ENCODE measurements at places on chromosomes 1 and 21.

- no peak for DNase-seq
These were observed 17.6 kb downstream of the GABPA start for GRCh38 chr21:25752416-25752815.

DNA sequence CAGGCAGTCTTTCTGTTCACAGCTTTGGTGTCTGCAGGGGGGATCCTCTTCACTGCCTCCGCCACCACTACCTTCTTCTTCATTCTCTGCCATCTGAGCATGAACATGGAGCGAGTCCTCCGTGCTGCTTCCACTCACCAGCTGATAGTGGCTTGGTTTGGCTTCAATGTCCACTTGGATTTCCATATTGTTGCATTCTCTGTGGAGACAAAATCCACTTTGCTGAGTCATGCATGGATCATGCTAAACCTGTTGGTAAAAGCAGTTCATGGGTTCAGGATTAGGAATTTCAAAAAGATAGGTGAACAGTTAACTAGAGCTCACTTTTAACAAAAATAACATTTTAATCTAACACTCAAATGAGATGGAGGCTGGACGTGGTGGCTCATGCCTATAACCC, 27.5 kb downstream of the RNF19B start:
- no peak for DNase-seq

DNA sequence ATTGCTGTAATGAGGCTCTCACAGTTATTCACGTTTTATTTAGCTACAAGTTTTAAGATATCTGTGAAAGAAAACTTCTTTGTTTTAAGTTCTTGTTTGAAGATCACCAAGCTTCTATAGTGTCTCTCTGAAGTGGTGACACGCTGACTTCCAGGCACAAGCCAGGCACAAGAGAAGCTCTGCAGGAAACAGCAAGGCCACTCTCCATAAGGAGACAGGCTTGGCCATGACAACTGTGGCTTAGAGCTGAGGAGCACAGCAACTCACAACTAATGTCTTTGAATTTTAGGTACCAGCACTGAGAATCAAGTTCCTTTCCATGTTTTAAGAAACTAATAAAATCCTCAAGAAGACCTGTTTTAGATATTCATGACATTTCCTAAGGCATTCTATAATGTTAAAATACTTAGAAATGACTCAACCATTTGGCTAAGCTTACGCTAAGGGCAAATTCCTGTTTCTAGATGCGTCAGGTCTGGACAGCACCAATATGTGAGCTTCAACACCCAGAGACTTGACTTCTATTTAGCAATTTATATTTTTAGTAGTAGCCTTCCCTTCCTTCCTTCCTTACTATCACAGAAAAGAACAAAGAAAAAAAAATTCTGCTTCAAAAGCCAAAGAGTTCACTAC, 40.2 kb downstream of the APP start:
- DNase-seq: no peak

DNA sequence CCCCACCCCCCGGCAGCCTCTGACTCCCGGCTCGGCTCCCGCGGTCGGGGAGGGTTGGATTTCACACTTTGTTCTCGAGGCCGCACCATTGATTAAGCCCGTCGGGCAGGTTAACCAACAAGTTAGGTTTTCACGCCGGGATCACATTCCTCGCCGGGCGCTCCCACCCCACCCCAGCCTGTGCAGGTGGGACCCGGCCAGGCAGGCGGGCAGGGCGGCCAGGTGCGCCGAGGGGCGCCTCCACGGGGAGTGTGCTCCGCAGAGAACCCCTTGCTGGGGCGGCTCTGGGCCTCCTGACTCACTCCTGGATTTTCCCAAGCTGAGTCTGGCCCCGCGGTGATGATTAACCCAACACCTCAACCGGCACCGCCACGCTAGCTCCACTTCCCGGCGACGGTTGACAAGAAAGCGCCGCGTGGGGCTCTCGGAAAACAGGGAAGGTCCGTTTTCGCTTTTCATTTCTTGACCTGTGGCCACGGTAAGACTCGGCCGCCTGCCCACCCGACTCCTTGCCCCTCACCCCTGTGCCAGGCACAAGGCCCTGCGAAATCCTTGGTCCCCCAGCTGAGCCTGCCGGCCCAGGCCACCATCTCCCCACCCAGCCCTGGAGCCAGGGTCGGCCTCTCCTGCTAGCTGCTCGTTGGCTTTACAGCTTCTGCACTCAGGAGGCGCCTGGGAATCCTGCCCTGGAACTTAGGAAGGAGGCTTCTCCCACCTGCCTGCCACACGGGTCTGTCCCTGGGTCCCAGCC, 8.8 kb upstream of the TTLL10 start:
- no peak for DNase-seq

DNA sequence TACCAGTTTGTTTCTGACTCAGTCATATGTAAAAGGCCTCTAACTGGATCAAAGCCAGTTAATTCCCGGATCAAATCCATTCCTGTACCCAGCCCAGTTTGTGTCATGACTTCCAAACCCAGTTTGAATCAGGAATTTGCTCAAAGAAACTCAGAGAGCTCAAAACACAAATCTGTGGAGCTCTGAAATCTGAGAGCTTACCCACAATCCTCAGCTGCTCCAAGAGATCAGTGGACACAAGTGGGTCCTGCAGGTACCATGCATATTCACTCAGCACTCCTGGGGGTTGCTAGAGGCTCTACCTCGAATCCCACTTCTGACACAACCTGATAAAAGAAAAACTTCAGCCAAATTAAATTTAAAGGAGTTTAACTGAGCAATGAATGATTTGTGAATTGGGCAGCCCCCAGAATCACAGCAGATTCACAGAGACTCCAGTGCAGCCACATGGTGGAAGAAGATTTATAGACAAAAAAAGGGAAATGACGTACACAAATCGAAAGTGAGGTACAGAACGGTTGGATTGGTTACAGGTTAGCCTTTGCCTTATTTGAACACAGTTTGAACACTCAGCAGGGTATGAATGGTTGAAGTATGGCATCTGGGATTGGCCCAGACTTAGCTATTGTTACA, 11.9 kb upstream of the MRPL55 start:
- no peak for DNase-seq

DNA sequence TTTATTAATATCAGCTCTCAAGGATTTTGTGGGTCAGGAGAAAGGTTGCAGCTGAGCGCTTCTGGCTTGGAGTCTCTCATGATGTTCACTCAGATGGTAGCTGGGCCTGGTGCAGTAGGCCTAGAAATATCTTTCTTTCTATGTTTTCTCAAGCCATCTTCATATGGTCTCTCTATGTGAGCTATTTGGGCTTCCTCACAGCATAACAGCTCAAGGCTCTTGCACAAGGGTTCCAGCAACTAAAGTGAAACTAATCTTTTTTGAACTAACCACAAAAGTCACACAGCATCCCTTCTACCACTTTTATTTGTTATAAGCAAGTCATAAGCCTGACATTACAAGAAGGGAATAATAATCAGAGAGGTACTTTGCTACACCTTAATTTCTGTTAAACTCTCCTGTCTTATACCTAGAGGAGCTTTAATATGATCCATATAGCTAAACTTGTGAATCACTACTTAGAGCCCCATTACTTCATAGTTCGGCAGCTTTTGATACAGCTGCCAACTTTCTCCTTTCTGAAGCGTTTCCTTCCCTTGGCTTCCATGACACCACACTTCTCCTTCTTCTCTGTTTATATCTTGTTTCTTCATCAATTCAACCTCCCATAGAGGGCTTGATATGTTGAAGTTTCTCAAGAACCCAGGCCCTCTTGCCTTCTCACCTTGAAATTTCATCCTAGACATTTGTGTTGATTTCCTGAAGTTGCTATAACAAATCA, 720.2 kb downstream of the LTN1 start:
- no peak for DNase-seq

GRCh38 chr1:157252473-157252872, 114.3 kb upstream of the ETV3 start:
- DNase-seq: no peak

DNA sequence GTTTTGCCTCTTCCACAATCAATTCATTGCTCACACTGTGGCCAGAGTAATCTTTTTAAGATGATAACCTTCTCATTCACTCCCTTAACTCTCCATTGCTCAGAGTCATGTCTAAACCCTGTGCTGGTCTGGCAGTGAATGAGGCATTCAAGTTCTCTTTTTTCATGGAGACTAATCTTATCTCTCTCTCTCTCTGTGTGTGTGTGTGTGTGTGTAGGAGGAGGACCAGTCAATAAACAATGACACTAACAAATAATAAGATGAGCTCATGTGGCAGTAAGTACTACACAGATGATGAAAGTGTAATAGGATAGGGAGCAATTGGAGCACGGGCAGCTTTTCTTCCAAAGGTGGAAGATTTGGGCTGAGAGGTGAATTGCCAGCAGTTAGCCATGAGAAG, 122.0 kb upstream of the B3GALT2 start:
- DNase-seq: no peak

- no peak for DNase-seq
These were observed 248.3 kb upstream of the NEGR1 start for GRCh38 chr1:72530646-72531045.

DNA sequence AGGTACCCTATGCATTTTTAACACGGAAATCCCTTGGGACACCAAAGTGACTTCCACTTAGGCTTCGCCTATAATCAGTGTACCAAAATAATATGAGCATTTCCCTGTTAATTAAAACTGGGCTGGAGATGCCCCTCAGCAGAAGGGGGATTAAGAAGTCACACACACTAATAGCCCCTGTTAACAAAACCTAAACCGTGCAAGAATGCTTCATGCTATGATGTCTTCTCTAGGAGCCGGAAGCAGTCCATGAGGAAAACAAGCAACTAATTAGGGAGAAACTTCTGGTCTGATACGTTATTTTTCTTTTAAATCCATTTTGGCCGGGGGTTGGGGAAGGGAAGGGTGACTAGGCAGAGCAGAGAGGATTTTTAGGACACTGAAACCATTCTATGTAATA, 123.4 kb downstream of the ESRRG start:
- DNase-seq: no peak

DNA sequence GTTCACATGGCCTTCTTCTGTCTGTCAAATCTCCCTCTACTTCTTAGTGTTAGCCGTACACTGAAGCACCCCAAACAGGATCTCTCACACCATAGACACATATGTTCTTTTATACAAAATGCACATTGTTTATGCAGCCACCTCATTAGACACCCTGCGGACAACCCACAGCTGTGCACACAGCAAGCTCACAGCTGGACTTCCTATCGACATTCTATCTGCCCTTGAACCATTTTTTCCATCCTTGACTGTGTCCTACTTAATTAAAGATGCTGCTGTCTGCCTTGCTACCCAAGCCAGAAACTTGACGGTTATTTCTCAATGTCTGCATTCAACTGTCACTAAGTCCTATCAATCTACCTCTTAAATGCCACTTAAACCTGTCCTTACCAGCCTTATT, 3.2 kb upstream of the ZBTB21 start:
- DNase-seq: no peak
